NCI-H2171 treated with DMSO at 0.1 percent for 48 hours (cell line): ENCODE measurements at places on chromosomes 1 and 21.
A peak's percentile ranks its signal among the peaks of the same experiment; 100 is the strongest.

- DNase-seq = peak; percentile 100
These were observed 19.6 kb downstream of the EDN2 start for GRCh38 chr1:41464885-41465284.

DNA sequence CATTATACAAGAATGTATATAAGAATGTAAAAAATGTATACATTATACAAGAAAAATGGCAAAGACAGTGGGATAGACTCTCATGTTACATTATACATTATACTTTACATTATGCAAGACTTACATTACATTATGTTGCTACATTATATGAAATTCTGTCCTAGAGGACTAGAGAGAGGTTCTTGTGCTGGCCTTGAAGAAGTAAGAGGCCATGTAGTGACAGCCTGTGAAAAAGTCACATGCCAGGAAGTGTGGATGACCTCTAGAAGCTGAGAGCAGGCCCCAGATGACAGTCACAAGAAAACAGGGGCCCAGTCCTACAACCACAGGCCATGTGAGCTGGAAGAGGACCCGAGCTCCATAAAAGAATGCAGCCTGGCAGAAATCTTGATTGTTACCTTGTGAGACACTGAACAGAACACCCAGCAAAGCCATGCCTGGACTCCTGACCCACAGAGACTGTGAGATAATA is 30.5 kb upstream of the AHCYL1 start:
- no peak for DNase-seq

- DNase-seq = no peak
These were observed 50.0 kb downstream of the CACHD1 start for GRCh38 chr1:64519901-64520300.

GRCh38 chr21:32795802-32796559 is 24.4 kb upstream of the PAXBP1 start:
- no peak for DNase-seq

DNA sequence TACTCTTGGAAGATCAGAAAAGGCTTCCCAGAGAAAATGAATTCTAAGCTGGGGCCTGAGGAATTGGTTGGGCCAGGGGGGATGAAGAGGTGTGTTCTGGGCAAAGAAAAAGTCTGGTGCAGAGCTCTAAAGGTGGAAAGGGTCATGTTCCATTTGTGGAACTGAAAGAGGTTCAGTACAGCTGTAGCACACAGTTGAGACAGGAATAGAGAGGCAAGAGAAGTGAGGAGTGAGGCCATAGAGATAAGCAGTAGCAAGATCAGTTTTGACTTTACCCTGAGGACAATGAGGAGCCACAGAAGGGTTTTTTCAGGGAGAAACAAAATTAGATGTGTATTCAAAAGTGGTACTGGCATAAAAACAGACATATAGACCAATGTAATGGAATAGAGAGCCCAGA is 30.3 kb upstream of the MUTYH start:
- DNase-seq = no peak

DNA sequence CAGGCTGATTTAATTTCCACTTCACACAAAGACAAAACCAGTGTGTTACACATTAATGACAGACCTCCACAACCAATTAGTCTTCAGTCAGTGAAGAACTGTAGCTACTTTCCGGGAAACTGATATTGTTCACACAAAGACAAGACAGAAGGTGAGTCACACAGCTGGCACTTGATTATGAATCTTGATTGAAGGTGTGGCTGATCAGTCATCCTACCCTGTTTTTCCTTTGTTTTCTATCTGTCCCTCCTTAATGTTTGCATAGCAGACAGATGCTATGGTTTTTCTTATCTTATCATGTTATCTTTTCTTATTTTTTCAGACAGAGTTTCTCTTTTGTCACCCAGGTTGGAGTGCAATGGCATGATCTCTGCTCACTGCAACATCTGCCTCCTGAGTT is 185.1 kb upstream of the GREM2 start:
- DNase-seq = no peak

DNA sequence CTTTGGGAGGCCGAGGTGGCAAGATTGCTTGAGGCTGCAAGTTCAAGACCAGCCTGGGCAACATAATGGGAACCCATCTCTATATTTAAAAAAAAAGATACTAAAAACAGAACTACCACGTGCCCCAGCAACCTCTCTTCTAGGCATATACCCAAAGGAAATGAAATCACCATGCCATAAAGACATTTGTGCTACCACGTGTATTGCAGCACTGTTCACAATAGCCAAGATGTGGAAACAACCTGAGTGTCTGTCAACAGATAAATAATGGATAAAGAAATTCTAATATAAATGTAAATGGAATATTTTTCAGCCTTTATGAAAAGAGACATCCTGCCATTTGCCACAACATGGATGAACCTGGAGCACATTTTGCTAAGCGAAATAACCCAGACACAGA is 128.6 kb downstream of the PCNX2 start:
- DNase-seq = peak; percentile 68

- peak; percentile 97 for DNase-seq
These were observed 255.9 kb downstream of the HHAT start for GRCh38 chr1:210584439-210585113.

DNA sequence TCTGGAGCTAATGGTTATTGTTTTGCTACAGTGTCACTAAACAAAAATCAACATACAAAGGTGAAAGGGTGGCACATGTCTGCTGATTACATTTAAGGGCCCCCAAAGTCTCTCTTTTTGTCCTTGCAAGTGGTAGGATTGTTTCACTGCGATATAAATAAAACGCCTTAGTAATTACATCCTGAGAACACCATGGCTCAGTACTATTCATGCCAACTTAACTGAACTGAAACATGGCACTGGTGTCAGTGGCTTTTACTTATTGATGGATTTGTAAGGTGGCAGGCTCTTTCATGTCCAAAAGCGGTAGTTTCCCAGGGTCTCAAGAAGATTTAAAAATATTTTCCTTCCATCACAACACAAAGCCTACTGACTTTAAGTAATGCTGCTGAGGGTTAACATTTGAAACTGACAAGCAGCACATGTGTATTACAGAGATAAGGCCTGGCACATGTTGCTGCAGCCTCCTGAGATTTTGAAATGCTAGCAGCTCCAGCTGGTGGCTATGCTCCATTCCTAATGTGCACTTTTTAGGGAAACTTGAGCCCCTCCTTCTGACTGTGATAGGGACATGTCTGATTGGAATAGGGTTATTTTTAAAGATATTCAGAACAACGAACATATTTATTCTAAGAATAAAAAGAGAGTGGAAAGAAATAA is 86.8 kb downstream of the ATP1B1 start:
- DNase-seq = peak; percentile 89

GRCh38 chr21:38289705-38290485 is 33.1 kb downstream of the KCNJ15 start:
- no peak for DNase-seq

- DNase-seq = peak; percentile 16
These were observed 29.6 kb upstream of the C1orf87 start for GRCh38 chr1:60103186-60103585.

GRCh38 chr1:17539477-17540254 is at the start of gene ARHGEF10L:
Gene ARHGEF10L (plus strand): TSS chr1:17539698. CDS start chr1:17580596, 40,898 bp downstream.
- DNase-seq = no peak

DNA sequence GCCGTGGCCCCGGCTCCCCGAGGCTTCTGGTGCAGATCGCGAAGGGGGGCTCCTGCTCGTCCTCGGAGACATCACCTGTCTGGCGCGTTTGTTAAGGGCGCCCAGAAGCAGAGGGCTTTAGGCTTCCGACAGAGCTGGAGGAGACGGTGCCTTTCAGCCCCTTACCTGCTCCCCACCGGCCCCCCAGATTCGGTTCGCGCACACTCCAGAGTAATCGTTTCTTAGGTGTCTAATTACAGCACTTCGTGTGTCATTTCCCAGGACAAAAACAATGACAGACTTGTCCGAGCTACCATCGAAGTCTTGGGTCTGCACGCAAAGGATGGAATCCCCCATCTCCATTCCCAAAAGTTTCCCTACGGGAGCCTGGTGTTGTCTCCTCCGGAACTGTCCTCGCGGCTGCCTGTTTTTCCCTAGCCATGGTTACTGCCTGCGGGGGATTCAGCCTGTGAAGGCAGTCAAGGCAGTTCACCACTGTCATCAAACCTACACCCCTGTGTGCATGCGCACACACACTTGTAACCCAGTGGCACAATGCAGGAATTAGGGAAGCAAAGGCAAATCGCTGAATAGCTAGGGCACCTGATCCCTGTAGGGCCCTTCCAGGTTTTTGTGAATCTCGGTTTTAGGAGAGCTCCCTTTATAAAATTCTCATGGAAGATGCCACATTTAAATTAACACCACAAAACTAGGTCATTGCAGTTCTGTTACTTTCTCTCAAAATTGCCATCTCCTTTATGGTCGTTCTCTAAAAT is 738 bp upstream of the CDC42BPA start:
- peak; percentile 66 for DNase-seq
